ENCODE measurements at places on chromosomes 4 and X.
A peak's percentile ranks its signal among the peaks of the same experiment; 100 is the strongest.

- DNase-seq: no peak
These were observed 27.0 kb upstream of the KLHL13 start for GRCh38 chrX:118143578-118143977.

GRCh38 chr4:170748975-170749374, 659.2 kb upstream of the AADAT start:
- no peak for DNase-seq

GRCh38 chrX:134388161-134389109, 71.5 kb upstream of the HPRT1 start:
- no peak for DNase-seq

- DNase-seq: no peak
These were observed 29.3 kb downstream of the FAM114A1 start for GRCh38 chr4:38896940-38897339.

DNA sequence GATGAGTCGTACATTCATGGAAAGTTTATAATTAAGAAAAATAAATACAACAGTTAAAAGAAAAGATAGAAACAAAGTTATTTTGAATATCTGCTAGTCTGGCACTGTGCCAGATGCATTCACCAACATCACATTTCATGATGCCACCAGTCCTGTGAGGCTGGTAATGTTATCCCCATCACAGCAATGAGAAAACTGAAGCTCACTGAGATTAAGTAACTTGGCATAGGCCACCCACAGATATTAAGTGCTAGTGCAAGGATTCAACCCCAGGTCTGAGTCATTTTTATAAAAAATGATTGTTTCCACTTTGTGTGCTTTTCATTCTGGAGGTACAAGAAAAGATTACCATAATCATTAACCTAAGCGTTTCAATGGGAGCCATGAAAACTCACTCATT, 65.0 kb upstream of the IL15 start:
- DNase-seq: no peak

GRCh38 chr4:98448908-98449307, 187.7 kb downstream of the RAP1GDS1 start:
- DNase-seq: no peak

GRCh38 chrX:150508451-150509367, 59.7 kb upstream of the MTM1 start:
- no peak for DNase-seq

DNA sequence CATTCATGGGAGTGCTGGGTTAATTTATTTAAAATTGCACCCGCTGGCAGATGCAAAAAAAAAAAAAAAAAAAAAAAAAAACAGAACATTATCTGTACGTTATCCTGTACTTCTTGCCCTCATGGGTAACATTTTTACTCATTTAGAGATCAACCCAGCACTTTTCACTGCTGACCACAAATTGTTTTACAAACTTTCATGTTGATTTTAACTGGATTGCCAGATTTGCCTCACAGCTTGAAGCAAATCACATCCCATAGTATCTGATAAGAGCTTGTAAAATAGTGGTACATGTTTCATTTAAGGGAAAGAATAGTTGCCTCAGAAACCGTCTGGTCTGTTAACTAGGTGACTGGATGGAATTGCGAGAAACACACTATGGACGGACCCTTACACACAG, 640.8 kb downstream of the TRIML1 start:
- DNase-seq: no peak

GRCh38 chr4:144300616-144301015, 160.1 kb upstream of the GYPA start:
- no peak for DNase-seq

DNA sequence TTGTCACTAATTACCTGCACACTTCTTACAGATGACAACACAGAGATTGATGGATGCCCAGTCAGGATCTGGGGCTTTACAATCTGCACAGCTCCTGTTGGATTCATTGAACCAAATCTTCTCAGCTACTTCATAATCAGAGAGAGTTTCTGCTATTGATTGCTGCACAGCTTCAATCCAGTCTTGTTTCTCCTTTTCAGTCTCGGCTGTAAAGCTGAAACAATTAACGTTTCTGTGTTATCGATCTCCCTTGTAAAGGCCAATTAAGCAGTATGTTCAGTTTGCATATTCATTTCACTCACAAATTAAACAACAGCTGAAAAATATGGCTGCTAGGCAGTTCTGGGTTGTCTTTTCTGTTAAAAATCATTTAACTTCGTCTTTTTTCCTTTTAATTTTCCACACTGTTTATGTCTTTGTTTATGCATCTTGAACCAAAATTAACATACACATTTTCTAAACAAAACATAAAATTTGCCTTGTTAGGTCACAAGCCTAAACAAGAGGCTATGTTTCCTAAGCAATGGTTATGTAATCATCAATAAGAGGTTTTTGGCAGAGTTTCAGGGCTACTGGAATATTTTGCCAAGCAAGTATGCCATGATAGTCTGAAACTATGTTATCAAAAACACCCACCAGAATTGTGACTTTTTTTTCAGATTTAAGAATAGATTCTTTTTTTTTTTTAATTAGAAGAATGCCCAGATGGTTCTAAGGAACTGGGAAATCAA, 79.2 kb downstream of the ARAP2 start:
- DNase-seq: no peak

DNA sequence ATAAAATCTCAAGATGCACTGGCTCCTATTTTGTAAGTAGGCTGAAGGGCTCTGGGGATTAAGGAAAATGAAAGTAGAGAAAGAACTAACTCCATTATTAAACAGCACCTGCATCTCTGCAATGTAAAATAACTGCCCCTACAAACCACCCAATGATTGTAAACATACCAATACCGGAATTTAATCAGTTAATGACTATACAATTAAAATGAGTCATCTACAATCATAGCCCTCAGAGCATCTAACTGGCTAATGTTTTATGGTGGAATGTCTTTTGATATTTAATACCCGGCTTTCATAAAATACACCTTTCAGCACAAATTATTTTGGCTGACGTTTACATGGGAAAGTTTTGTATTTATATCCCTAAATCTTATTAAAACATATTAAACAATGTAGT, 142.3 kb downstream of the PAPSS1 start:
- DNase-seq: no peak

GRCh38 chrX:132452911-132453550, 35.8 kb downstream of the MBNL3 start:
- DNase-seq: no peak

DNA sequence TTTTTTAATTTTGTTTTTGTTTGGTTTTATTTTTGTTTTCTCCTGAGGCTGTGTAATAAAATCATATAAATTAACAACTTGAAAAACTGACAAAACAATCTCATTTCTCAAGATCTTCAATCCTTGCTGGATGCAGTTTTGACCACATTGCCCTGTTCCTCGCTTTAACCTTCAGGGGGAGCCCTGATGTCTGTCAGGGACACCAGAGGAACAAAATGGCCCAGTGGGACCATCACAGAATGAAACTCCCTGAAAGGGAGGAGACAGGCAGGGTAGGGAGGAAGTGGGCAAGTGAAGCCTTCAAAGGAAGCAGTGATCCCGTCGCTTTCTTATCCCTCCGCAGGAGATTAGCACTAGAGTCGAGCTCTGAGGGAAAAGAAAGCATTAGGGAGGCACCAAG, 274.9 kb upstream of the LDB2 start:
- DNase-seq: no peak

DNA sequence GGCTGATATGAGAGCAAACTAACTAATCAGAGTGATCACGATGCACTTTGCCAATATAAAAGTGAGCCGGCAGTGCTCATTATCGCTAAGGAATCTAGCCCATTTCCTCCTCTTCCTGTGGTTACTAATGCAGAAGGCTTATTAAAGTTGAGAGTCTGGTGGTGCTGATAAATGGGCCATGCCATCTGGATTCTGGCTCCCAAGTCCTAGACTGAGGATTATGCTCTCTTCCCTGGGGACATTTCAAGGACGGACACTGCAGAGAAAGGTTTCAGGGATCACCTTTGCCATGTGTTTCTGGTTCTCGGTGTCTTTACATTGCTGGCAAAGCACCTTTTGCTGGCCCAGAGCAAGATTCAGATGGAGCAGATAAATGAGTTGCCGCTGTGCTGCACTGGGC, 85.3 kb downstream of the RTL5 start:
- no peak for DNase-seq

GRCh38 chrX:21741869-21742701, 15.8 kb downstream of the SMPX start:
- no peak for DNase-seq

GRCh38 chrX:15683193-15683592, 18.6 kb upstream of the CLTRN start:
- no peak for DNase-seq

DNA sequence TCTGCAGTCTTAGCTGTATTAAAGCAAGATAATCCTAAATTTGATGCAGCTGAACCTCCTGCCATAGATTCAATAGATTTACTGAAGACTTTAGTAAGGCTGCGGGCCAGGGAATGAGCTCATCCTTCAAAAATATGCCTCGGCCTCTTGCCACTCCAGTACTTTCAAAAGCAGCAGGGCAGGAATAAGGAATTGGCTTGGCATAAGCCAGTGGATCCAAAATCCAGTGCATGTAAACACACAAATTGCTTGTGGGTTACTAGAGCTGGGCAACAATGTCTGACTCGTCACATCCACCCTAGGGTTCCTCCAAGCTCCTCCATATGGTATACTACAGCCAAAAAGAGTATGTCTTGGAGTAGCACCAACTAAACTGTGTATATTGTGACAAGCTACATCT, 165.0 kb downstream of the AMELX start:
- no peak for DNase-seq

DNA sequence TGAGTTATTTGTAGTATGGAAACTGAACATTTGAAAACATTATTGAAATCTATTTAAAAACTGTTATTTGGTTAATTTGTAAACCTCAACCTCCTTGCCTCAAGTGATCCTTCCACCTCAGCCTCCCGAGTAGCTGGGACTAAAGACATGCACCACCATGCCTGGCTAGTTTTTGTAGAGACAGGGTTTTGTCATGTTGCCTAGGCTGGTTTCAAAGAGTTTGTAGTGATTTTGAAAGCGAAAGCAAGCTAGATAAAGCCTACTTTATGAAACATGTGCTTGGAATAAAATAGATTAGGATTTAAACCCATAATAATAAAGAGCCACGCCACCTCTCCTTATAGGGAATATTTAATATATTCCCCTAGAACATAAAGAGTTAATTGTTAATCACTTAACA, 23.5 kb downstream of the ARSJ start:
- DNase-seq: no peak

DNA sequence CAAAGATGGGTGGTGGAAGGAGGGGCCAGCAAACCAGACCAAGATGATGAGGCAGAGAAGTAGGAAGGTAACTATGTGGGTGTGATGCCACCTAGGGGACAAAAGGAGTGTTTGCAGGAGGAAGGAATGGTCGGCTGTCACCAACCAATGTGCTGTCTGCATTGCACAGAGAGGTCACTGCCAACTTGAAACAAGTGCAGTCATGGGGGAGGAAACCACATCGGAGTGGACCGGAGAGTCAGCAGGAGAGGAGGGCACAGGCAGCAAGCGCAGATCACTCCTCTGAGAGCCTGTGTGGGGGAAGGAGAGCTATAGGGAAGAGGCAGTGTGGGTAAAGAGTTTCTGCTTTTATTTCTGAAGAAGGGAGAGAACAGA, 38.5 kb upstream of the FGFBP2 start:
- peak; percentile 29 for DNase-seq

DNA sequence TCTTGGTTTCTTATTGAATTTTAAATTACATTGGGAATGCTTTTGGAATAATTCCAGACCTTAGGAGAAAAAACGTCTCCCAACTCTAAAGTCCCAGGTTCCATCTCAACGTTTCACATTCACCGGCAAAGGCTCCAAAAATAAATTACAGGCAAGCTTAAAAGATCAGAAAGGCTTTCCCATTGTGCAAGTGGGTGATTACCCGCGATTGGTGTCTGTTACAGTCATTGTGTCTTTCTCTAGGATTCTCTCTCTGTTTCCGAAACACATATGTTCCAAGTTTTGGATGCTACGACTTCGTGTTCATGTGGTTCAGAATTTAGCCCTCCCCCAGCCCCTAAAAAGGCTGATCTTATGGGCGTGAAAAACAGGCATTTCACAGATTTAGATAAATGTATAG, 41.8 kb downstream of the PALLD start:
- DNase-seq: no peak

All from activated CD4-positive, alpha-beta T cell treated with anti-CD3 and anti-CD28 coated beads for 24 hours (primary cell).